ENCODE measurements at places on chromosomes 1 and 21.

DNA sequence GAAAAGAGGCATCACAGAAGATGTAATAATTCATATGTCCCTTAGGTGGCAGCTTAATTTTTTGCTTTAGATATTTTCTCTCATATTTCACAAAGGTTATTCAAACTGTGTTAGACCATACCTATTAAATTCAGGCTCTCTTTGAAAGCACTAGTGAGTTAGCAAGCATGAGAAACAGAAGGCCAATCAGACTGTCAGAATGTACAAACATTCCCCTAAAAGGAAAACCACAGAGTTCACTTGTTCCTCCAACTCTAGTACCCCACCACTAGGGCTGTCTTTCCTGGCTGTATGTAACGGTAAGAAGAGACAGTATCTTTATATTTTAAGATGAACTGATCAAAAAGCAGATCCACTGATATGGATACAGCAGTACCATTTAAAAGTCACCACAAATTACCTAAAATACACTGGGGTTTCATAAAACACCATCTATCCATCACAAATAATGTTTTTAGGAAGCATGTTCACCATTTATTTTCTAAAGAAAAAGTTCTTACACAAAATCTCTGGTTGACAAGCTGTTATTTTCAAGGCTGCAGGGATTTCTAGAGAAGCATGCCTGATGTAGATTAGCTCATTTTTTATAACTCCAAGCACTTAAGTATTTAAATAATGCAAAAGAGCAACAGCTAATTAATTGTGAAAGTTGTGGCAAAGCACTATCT lies 1.8 kb downstream of the ARPC5 start:
- DNase-seq = peak; percentile 47

- DNase-seq = no peak
Observed at GRCh38 chr1:23103001-23103889, 65.4 kb downstream of the LUZP1 start.

DNA sequence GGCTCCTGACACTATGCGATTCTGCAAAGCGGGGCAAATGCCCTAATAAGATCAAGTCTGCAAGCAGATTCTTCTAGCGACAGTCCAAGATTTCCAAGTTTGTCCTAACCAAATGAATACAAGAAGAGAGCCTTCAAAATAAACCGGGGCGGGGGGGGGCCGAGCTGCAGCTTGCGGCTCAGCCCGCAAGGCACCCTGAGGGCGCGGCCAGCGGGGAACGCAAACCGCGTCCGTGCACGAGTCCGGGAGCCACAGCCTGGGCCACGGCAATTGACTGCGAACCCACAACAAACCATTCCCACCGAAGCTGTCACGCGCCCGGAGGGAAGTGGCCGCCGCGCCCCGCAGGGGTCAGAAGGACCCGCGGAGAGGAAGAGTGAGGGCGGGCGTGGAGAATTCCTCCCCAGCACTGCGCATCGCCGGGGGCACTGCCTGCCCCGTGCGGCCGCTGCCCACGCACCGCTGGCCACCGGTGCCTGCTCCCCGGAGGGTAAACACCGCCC lies 687 bp downstream of the TGFBR3 start:
- no peak for DNase-seq

- DNase-seq = no peak
Observed at GRCh38 chr21:33075596-33076195, 5.8 kb downstream of the OLIG1 start.

DNA sequence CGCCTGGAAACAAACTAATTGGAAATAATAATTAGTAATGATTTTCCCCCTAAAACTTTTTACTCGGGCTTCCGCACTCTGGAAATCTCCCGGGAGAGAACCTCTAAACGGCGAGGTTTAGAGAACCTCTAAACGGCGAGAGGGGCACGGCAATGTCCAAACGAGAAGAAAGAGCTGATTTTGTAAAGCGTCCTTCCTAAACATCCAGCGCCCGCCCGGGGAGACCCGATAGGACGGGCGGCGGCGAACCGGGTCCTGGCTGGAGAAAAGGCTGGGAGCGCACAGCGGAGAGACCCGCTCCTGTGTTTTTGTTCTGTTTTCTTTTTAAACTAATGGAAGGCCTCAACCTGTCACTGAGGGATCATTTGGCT lies 1.6 kb downstream of the PAX7 start:
- no peak for DNase-seq

DNA sequence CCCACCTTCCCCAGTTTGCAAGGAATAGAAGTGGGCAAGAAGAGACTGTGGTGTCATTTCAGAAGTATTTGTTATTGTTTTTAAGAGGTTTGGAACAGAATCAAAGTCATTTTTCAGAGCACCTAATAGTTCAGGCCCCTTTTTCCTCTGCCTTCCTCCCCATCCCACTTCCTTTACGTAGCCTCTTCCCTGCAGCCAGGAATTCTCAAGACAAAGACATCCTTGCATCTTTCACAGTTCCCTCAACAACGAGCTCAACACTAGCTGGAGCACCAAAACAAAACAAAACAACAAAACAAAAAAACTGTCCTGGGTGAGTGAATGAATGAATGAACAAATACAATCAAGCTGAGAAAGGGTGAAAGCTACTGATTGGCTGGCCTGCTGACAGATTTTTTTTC lies 7.0 kb downstream of the PALMD start:
- DNase-seq = no peak

- peak; percentile 79 for DNase-seq
Observed at GRCh38 chr1:41268154-41268770, 26.2 kb upstream of the SCMH1 start.

DNA sequence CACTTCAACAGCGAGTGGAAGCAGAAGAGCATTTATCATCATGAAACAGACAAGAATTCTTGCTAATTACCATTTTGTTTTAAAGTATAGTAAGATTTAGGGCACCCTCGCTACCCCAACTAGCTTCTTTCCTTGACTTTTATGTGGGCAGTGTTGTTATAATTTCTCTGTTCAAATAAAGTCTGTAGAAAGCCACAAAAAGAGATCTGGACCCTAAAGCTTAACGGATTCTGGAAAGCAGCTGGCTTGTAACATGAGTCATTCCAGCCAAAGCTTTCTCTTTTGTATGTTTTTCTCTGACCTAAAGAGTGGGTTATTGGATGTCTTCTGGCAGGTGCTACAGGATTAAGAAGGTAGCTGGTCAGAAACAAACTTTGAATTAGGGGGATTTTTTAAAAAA lies 37.4 kb downstream of the RUNX1 start:
- DNase-seq = no peak

DNA sequence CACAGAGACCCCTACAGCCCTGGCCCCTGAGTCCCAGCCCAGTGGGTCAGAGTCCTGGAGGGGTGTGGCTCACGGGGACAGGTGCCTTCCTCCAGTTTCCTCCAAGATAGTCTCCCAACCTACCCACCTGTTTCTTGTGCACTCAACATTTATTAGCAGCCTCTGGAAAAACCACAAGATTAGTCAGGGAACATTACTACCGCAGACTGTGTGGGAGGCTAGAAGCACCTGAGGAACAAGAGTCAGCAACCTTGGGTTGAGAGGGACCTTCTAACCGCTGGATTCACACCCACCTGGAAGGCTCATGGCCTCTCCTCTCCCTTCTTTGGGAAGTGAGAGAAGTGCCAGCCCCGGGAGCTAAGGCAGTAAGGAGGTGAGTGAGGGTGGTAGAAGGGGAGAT lies 22.5 kb upstream of the IKBKE start:
- DNase-seq = no peak

GRCh38 chr1:169697755-169698154 lies 13.7 kb downstream of the SELL start:
- DNase-seq = no peak
